NCI-H1930 (cell line): ENCODE measurements at places on chromosomes 2 and 18.

- DNase-seq, result no peak
These were observed 133.2 kb downstream of the NCK2 start for GRCh38 chr2:105877945-105878344.

GRCh38 chr2:19045151-19045550 lies 313.3 kb downstream of the OSR1 start:
- DNase-seq, result no peak

- DNase-seq, result peak; percentile 39
These were observed 20.4 kb upstream of the FEZ2 start for GRCh38 chr2:36618381-36618780.

GRCh38 chr2:239961662-239962613 lies 63.2 kb downstream of the NDUFA10 start:
- no peak for DNase-seq

DNA sequence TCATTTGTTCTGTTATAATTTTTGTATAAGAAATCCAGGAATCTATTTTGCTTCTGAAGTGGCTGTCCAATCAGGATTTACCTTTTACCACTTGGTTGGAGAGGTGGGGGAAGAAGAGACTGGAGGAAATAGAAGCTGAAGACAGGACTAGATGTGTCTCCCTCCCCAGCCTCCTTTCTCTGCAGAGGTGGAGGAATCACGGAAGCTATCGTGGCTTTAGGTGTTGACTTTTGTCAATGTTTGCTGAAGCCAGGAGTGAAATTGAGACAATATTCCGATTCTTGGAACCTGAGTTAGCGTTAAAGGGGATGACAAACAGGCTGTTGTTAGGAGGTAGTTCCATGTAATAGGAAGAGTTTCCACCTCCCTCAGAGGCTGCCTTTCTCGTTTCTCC lies 43.5 kb downstream of the PDCL3 start:
- no peak for DNase-seq
